ENCODE measurements at places on chromosomes 7 and 10.

GRCh38 chr10:11776080-11776479 lies 33.9 kb downstream of the ECHDC3 start:
- DNase-seq = no peak

GRCh38 chr10:97039538-97040247 lies 146.1 kb downstream of the SLIT1 start:
- no peak for DNase-seq

DNA sequence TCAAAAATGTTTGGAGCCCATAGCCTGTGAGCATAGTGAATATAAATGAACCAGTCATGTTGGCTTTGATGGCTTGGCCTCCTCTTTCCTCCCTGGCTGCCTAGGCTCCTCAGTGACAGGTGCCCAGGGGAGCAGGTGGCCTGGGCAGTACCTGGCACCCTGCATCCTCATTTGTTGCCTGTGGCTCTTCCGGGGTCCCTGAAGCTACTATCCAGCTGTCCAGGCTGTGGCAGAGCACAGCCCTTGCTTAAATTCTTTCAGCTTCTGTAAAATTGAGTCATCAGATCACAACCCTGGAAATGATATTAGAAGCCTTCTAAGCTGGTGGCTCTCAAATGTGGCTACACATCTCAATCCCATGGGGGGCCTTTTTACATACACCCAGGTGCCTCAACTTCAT lies 525.4 kb downstream of the GALNT17 start:
- DNase-seq = no peak

DNA sequence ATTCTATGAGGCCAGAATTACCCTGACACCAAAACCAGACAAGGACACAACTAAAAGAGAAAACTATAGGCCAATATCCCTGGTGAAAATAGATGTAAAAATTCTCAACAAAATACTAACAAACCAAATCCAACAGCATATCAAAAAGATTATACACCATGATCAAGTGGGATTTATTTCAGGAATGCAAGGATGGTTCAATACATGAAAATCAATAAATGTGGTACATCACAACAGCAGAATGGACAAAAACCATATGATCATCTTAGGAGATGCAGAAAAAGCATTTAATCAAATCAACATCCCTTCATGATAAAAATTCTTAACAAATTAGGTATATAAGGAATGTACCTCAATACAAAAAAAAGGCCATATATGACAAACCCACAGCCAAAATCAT lies 5.6 kb upstream of the SCART1 start:
- no peak for DNase-seq

DNA sequence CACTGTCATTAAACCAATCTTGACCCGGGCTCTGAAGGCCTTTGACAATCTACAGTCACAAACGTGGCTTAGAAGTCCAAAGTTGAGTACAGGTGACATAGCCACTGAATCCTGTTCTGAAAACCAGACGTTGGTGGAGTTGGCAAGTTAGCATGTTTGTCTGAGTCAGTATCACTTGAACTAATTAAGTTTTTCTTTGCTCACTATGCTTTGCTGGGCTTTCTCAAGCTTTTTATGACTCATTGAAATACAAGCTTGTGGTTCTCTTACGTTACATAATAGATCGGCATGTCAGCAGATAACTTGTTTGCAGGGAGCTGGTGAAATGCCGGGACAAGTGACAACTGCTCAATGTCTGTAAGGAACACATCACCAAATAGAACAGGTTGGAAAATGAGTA lies 53.8 kb downstream of the ARL5B start:
- no peak for DNase-seq

DNA sequence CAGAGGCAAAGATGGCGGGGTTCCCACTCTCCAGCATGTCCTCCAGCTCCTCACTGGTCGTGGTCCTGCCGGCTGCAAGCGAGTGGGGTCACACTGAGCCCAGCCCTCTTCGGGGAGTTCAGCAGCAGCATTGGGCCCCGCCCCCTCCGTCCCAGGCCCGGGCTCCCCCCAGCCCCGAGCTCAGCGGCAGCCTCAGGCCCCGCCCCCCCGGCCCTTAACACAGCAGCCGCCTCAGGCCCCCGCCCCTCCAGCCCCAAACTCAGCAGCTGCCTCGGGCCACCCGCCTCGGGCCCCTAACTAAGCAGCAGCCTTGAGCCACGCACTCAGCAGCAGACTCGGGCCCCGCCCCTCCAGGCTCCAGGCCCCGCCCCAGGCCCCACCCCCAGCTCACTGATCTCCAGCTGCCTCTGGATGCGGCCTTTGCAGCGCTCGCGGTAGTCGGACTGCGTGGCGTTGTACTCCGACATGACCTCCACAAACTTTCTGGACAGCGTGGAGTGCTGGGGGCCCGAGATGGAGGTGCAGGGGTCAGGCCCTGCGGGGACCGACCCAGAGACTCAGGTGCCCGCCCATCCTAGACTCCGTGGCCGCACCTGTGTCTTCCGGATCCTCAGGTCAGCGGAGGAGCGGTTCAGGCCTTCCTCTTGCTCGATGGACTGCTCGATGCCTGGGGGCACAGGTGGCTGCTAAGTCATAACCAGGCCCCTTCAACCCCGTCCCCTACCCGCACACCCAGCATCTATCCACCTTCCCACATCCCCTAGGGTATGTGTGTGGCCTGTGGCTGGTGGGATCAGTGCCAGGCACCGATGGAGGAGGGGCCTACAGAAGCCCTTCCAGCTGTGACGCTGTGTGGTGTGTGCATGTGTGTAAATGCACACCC lies 15.5 kb downstream of the STX1A start:
- peak; percentile 24 for DNase-seq

DNA sequence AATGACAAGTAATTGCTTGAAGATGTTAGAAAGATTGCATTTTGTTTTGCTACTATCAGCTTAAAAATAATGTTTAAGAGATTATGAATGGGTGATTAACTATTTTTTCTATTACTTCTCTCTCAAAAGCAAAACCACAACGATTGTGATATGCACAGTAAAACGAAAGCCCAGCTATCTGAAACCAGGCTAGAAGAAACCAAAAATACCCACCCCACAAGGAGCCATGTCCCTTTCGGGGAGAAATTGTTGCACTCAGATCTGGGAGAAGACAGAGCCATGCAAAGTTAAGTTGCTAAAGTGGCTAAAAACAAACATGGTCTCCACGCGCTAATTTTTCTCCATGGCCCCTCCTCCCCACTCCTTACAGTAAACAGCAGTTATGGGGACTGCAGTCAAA lies 173.6 kb downstream of the RPS24 start:
- DNase-seq = no peak

- no peak for DNase-seq
These were observed 1087.1 kb upstream of the POT1 start for GRCh38 chr7:126016722-126017121.

- no peak for DNase-seq
These were observed 91.5 kb downstream of the SORBS1 start for GRCh38 chr10:95469676-95470075.

DNA sequence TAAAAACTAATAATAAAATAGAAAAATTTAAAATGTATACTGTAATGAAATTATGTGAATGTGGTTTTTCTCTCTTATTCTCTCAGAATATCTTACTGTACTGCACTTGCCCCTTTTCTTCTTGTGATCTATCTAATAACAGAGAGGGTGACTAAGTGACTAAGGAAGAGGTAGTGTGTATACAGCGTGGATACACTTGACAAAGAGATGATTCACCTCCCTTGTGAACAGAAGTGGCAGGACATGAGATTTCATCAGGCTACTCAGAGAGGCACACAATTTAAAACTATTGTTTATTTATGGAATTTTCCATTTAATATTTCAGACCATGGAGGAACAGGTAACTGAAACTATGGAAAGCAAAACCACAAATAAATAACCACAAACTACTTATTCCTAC lies 806.6 kb upstream of the GHITM start:
- DNase-seq = no peak

- DNase-seq = no peak
These were observed 633.2 kb downstream of the ACTR3B start for GRCh38 chr7:153392726-153393125.

GRCh38 chr7:93185303-93186027 lies 37.3 kb upstream of the SAMD9L start:
- DNase-seq = no peak

- no peak for DNase-seq
These were observed 28.3 kb upstream of the RALA start for GRCh38 chr7:39594988-39595620.
